ENCODE measurements at places on chromosomes 16 and 17.

GRCh38 chr17:29177871-29178749, 2.1 kb downstream of the MYO18A start:
- DNase-seq: no peak

DNA sequence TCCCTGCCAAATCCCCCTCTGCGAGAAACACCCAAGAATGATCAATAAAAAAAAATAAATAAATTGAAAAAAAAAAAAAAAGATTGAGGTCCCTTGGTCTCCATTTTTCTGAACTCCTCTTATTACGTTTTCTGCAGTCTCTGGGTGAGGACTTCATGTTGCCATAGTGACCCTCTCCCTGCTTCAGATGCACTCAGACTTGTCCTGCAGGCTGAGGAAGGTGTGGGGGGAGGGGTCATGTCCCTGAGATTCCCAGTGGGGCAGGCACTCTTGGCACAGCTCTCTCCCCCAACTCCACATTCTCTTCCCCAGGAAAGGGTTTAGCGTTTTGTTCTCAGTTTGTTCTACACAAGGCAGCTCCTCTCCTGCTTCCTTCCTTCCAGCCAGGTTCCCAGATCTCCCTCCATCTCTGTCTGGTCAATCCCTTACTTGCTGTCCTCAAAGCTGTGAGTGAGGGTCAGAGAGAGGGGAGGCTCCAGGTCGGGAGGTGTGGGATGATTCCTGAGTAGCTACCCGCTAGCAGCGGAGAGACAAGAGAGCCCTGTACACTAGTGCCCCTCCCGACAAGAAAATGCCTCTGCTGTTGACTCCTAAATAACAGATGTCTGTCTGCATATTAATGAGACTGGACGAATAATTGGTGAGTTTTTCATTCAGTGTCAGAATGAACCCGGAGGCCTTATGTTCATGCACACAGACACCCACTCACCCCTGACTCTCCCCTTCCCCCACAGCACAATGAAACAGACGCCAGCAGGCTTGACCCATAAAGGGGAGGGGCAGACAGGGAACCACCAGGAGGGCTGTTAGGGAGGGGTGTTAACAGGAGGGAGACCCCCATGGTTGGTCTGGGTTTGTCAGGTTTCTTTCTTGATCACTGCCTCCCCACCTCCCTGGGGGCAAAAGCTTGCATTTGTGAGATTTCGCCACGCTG, 9.2 kb downstream of the RND2 start:
- no peak for DNase-seq

GRCh38 chr17:82871056-82871775, 31.4 kb upstream of the ZNF750 start:
- no peak for DNase-seq

DNA sequence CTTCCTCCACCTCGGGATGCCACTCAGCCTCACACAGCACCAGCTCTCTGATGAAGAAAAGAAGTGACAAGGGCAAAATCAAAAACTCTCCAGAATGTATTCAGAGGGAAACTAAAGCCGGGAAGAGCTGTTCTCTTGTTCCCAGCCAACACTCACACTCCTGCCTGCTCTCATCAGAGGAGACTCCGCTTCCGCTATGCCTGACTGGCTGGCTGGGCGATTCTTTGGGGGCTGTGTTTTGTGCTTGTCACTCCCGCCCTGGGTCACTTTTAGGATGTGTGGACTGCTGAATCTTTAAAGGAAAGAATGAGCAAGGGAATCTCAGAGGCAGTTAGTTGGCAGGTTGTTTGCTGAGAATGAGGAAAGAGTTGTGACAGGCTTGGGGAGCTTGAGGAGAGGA, 54.6 kb upstream of the TBX2 start:
- no peak for DNase-seq

DNA sequence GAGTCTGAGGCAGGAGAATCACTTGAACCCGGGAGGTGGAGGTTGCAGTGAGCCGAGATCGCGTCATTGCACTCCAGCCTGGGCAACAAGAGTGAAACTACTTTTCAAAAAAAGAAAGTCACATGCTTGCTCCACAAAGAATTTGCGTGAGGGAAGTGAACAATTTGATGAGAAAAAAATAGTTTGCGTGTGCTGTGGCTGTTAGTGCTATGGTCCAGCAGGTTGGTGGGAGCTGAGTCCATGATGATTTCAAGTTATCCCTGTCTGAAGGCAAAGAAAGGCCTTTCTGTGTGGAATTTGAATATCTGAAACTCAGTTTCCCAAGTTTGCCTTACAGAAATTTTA, 21.0 kb downstream of the PRCD start:
- DNase-seq: no peak

DNA sequence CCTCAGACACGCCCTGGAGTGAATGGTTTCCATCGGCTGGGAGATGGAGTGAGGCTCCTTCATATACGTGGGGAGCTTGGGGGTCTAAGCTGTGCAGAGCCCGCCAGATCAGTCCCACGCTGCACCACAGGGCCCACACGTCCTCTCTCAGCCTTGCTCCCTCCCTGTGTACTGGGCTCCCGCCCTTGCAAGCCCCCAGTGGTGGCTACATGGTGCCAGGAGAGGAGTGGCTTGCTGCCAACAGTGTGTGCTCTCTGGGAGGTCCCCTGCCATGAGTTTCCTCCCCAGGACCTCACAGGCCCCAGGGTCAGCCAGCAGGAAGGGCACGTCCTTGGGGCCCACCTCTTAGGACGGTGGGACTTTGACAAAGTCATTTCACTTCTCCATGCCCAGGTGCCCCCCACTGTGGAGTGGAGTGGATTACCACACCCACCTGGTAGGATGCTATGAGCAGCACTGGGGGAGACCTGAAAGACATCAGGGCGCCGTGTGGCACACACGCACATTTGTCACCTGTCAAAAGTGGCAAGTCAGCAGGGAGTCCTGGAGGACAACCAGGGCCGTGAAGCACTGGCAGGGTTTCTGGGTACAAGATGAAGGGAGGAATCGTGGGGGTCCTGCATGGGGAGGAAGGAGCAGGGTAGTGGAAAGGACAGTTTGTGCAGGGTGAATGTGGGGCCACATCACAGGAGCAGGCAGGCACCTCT, 13.7 kb downstream of the SLC5A10 start:
- no peak for DNase-seq

DNA sequence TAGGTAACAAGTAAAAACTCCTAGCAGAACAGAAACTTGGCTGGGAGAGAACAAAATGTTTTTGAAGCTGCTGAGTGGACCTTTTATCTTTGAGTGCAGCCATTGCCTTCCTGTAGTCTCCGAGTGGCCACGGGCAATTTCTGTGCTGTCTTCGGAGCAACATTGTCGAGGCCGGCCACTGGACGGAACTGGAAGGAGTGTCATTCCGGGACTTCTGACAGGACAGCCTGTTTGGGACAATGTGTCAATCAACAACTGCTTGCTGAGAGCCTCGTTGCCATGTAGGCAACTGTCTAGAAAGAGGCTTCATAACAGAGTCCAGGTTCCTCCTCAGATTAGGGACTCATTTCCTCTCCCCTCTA, 96.2 kb upstream of the CDYL2 start:
- DNase-seq: no peak

GRCh38 chr16:3674513-3675295, 20.2 kb downstream of the DNASE1 start:
- DNase-seq: no peak

DNA sequence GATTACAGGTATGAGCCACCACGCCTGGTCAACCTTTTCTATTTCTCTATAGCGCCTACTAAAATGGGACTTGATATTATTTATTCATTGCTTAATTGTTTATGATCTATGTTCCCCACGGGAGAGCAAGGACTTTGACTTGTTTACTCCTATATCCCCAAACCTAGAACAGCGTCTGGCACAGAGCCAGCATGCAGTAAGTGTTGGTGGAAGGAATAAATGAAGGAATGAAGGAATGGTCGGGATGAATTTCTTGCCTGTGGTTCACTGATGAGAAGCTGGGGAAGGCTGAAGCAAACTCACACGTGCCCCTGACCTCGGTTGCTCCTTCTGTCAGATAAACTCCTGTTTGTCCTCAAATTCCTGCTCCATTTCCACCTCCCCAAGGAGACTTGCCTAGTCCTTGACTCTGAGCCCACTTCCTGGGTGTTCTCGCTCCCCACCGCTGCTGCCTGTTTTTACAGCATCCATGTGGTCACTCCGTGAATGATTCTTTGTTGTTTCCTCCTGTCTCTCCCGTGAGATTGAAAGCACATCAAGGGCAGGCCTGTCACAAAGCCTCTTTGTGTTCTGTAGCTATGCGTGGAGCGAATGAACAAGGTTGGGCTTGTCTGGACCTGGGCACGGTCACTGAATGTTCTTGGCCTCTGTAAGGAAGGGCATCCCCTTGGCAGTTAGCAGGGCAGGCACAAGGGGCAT, 17.3 kb downstream of the C17orf100 start:
- DNase-seq: no peak

DNA sequence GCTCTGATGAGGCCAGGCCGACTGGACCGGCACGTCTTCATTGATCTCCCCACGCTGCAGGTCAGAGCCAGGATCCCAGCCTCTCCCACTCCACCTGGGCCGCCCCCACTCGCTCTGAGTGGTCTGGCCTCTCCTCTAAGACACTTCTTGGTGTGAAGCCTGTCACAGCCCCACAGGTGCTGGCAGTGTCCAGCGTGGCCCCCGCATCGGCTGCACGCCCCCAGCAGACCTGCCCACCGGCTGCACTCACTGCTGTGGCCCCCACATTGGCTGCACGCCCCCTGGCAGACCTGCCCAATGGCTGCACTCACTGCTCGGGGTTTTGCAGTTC, 15.8 kb upstream of the RPL13 start:
- DNase-seq: no peak
